CD4-positive, alpha-beta memory T cell (primary cell): ENCODE measurements at places on chromosomes 1 and 21. TPM values are rescaled to one million over a fixed set of nuclear protein-coding genes. Genes with fewer than 3 reads are reported as not detected.

The PATJ gene
- polyA plus RNA-seq: 37.1 TPM

The PLA2G2F gene
- polyA plus RNA-seq: not detected

The ZNF678 gene
- 4.1 TPM for polyA plus RNA-seq

The KPRP gene
- not detected for polyA plus RNA-seq

The CERS2 gene
- 184 TPM for polyA plus RNA-seq

The C21orf58 gene
- polyA plus RNA-seq: 1.1 TPM

The CCDC185 gene
- not detected for polyA plus RNA-seq

The ZNF593OS gene
- 0.53 TPM for polyA plus RNA-seq

The SLAMF8 gene
- polyA plus RNA-seq: not detected

The TRIM46 gene
- polyA plus RNA-seq: 1.6 TPM

DNA sequence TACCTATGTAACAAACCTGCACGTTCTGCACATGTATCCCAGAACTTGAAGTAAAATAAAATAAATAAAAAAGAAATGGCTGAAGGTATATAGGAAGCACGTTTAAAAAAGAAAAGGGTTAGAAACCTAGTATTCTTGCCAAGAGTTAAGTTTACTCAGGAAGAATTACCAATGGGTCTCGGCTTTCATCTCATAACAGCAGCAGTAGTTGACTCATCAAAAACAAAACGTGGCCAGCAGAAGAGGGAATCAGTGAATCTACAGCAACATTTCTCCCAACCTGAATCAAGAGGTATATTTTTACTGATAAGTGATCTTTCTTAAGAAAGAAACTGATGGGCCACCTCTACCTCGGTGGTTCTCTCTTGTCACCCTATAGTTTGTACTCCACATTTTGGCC lies 340.3 kb downstream of the BRINP2 start:
- no peaks in the 10 kb centered on the region for H3K4me1 ChIP-seq
- no peaks in the 10 kb centered on the region for H3K36me3 ChIP-seq
- no peak for DNase-seq
- no peak overlapping the region for H3K4me3 ChIP-seq
- H3K27me3 ChIP-seq: no peaks in the 10 kb centered on the region

GRCh38 chr1:179875596-179876299 lies 1.9 kb downstream of the TOR1AIP2 start:
- no peak for DNase-seq
- peaks cover 47% of the 10 kb centered on the region for H3K4me1 ChIP-seq
- H3K27me3 ChIP-seq: no peaks in the 10 kb centered on the region
- H3K4me3 ChIP-seq: no peak overlapping the region
- H3K27ac ChIP-seq: no peak overlapping the region
- H3K36me3 ChIP-seq: peaks cover 4% of the 10 kb centered on the region

- H3K4me1 ChIP-seq: peaks cover 28% of the 10 kb centered on the region
- peak; percentile 64 for DNase-seq
- no peak overlapping the region for H3K4me3 ChIP-seq
- peak overlapping the region; percentile 18 for H3K27ac ChIP-seq
Observed at GRCh38 chr1:236156512-236157208, 14.3 kb downstream of the GPR137B start.

DNA sequence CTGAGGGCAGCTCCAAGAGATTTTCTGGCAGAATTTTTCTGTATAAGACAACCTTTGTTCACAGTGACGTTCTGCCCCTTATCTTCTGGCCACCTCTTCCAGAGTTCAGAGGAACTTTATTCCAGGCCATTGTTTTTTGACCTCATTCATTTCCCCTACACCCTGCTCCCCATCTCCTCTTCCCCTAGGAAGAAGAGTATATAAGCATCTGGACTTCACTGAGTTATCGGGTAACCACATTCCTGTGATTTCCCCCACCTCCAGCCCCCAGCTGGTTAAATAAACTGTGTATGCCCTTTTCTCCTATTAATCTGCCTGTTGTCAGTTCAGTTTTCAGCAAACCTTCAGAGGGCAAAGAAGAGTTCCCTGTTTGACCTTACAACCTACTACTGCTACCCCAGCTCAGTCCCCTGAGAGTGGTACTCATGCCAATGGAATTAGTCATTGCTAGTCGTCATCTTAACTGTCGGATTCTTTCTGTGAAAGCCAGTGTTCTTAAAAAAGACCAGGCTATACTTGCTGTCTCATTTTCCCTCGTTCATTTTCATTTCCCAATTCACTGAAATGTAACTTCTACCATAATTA lies 14.3 kb upstream of the ALG14 start:
- no peak for DNase-seq
- H3K27ac ChIP-seq: no peak overlapping the region
- no peaks in the 10 kb centered on the region for H3K4me1 ChIP-seq
- no peak overlapping the region for H3K4me3 ChIP-seq

GRCh38 chr1:206467915-206468314 lies 2.4 kb upstream of the IKBKE start:
- no peak overlapping the region for H3K4me3 ChIP-seq
- H3K27ac ChIP-seq: no peak overlapping the region
- H3K36me3 ChIP-seq: peaks cover 1% of the 10 kb centered on the region
- DNase-seq: no peak

GRCh38 chr1:11806307-11806936 lies 431 bp downstream of the CLCN6 start:
- peaks cover under 1% of the 10 kb centered on the region for H3K36me3 ChIP-seq
- H3K27ac ChIP-seq: peak overlapping the region; percentile 73
- no peak for DNase-seq
- H3K27me3 ChIP-seq: no peaks in the 10 kb centered on the region
- peaks cover 55% of the 10 kb centered on the region for H3K4me1 ChIP-seq

DNA sequence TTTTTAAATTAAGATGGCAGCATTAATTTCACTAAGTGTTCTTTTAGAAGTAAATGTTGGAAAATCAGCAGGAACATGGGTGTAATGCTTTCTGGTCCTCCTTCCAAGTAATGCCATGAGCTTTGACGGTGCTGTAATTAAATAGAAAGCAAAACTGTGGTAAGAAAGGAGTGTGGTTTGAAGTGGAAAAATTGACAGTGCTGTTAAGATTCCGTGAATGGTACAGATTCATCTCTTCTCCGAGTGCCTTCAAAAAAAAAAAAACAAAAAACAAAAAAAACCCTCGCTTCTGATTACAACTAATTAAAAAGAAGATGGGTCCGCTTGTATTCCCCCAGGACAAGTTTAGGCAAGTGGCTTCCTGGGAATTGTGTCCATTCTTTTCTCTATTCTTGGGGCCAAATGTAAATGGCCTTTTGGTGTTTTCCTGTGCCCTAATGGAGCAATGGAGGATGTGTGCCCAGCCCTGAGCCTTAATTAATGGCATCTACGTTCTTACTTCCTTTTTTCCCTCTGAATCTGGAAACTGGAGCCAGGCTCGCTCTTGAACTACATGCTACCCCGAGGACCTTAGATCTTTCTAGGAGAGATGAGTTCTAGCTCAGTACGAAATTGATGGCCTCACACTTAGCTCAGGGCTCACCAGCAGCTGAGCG lies 5.1 kb downstream of the LMO4 start:
- no peaks in the 10 kb centered on the region for H3K36me3 ChIP-seq
- DNase-seq: peak; percentile 56
- H3K27me3 ChIP-seq: no peaks in the 10 kb centered on the region
- H3K4me3 ChIP-seq: peak overlapping the region; percentile 51

- H3K27me3 ChIP-seq: no peaks in the 10 kb centered on the region
- no peak overlapping the region for H3K4me3 ChIP-seq
- DNase-seq: no peak
- no peak overlapping the region for H3K27ac ChIP-seq
- H3K36me3 ChIP-seq: no peaks in the 10 kb centered on the region
Observed at GRCh38 chr1:222033450-222033849, 291.6 kb upstream of the DUSP10 start.

GRCh38 chr1:201624741-201625225 lies 85.9 kb downstream of the NAV1 start:
- H3K27ac ChIP-seq: no peak overlapping the region
- no peaks in the 10 kb centered on the region for H3K4me1 ChIP-seq
